ENCODE measurements at places on chromosomes 16 and 17.

DNA sequence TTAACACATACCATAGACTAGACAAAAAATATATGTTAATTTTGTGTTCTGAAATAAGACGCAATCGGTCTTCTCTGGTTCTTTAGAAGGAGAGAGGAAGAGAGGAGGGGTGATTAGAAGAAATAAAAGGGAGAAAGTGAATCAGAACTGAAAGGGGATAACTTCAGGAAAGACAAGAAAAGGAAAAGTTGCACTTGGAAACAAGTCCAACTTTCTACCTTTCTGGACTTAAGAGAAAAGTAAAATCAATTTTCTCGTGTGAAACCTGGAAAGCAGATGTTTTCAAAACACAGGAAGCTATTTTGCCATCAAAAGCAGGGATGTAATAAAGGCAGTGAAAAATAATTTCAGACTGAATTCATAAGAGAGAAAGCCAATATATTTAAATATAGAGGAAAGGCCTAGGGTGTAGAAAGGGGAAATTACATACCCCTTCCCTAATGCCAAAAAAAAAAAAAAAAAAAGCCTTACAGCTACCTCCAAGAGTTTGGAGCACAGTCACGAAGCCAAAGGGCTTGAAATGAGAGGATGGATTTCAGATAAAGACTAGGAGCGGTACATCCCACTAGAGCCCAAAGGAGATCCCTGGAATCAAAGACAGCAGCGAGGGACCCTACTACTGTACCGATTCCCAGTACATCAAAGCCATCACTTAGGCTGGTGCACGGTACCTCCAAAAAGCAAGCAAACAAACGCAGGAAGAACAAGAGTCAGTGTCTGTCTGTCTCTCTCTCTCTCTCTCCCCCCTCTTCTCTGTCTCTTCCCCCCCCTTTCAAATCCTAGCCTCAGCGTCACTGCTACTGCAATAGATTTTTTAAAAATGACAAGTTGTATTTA, 12.1 kb upstream of the ZFHX3 start:
- no peak overlapping the region for H3K27ac ChIP-seq
- DNase-seq = no peak
- H3K4me1 ChIP-seq = peaks cover 10% of the 10 kb centered on the region
- peak overlapping the region; percentile 77 for H3K4me3 ChIP-seq

DNA sequence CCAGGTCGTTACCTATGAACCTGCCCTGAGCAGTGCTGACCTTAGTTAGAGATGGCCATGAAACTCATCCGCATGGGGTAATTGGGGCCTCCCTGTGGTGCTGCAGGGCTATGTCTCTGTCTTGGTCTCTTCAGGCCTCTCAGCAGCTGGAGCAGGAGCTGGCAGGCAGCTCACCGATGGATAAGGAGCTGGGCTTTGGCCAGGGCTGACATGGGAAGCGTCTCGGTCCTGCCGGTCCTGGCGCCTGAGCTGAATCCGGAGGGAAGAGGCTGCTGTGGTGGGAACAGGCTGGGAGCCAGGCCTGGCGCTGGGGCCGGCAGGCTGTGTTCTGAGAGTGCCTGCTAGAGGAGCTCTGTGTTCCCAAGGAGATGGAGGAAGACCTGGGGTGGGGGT, 10.1 kb downstream of the IL32 start:
- peaks cover 76% of the 10 kb centered on the region for H3K4me1 ChIP-seq
- H3K27ac ChIP-seq = peak overlapping the region; percentile 99
- H3K4me3 ChIP-seq = peak overlapping the region; percentile 80
- no peak for DNase-seq
- peaks cover 38% of the 10 kb centered on the region for H3K36me3 ChIP-seq

DNA sequence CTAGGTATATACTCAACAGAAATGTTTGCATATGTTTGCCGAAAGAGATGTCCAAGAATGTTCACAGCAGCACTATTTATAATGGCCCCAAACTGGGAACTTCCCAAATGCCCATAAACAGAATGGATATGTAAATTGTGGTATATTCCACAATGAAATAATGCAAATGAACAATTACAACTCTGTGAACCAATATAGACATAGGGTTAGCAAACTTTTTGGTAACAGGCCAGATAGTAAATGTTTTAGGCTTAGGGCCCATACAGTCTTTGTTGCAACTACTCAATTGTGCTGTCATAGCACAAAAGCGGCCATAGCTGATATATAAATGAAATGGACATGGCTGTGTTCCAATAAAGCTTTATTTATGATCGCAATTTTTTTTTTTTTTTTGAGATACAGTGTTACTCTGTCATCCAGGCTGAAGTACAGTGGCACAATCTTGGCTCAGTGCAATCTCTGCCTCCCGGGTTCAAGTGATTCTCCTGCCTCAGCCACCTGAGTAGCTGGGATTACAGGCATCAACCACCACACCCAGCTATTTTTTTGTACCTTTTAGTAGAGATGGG, 16.5 kb downstream of the XYLT1 start:
- H3K4me3 ChIP-seq = no peak overlapping the region
- DNase-seq = no peak
- peaks cover 14% of the 10 kb centered on the region for H3K36me3 ChIP-seq

GRCh38 chr17:45136846-45137560, 1.5 kb downstream of the ACBD4 start:
- peak overlapping the region; percentile 85 for H3K4me3 ChIP-seq
- no peaks in the 10 kb centered on the region for H3K27me3 ChIP-seq
- H3K36me3 ChIP-seq = peaks cover 17% of the 10 kb centered on the region

DNA sequence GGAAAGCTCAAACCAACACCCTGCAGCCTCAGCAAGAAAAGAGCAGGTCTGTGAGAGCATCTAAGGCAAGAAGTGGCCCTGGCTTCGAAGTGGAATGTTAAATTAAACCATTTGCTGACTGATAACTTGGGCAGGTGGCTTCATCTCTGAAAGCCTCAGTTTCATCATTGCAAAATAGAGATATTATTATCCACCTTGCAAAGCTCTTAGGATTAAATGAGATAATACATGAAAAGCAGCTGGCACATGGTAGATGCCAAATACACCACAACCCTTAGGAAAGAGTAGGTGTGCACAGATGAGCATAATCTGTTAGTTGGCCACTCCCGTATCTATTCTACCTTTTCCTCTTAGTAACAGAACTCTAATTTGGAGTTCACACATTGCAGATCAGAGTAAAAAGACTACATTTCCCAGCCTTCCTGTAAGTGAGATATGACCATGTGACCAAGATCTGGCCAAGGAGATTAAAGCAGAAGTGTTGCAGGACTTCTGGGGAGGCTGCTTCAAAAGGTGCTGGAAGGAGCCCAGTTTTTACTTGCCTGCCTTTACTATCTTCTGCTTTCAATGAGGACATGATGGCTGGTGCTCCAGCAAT, 288.7 kb downstream of the SOX9 start:
- no peak overlapping the region for H3K4me3 ChIP-seq
- no peak overlapping the region for H3K27ac ChIP-seq
- no peaks in the 10 kb centered on the region for H3K4me1 ChIP-seq
- H3K36me3 ChIP-seq = no peaks in the 10 kb centered on the region
- no peak for DNase-seq

- no peak for DNase-seq
- no peak overlapping the region for H3K4me3 ChIP-seq
- H3K27me3 ChIP-seq = peaks cover 13% of the 10 kb centered on the region
- no peaks in the 10 kb centered on the region for H3K36me3 ChIP-seq
- H3K27ac ChIP-seq = no peak overlapping the region
- H3K4me1 ChIP-seq = no peaks in the 10 kb centered on the region
Measured at GRCh38 chr17:49021095-49021767, 24.0 kb downstream of the IGF2BP1 start.

DNA sequence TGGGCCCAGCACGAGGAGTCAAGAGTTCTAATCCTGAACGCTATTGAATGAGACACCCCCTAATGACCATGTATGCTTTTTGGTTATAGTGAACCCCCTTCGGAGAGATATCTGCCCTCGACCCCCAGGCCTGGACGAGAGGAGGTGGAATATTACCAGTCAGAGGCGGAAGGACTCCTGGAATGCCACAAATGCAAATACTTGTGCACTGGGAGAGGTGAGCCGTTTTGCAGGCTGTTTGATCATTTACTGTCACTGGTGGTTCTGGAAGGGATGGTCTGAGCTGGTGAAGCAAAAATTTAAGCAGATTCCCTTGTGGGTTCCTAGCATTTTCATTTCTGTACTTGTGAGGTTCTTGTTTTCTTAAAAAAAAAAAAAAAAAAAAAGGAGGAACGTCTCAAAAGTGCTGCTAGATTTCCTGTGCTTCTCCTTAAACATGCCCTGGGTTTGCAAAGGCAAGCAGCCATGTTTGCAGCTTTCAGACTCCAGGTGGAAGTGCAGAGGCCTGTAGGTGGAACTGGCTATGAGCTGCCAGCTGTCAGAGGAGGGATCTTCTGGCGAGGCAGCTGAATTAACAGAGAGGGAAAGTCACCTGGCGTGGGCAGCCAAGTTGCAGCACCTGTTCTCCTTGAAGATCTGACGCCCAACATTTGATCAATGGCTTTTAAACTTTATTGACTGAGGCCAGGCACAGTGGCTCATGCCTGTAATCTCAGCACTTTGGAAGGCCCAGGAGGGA, 3.5 kb downstream of the MARVELD3 start:
- no peaks in the 10 kb centered on the region for H3K4me1 ChIP-seq
- H3K36me3 ChIP-seq = no peaks in the 10 kb centered on the region
- H3K27me3 ChIP-seq = no peaks in the 10 kb centered on the region
- H3K27ac ChIP-seq = no peak overlapping the region
- DNase-seq = no peak

- H3K4me3 ChIP-seq = no peak overlapping the region
- no peak overlapping the region for H3K27ac ChIP-seq
- DNase-seq = no peak
- H3K36me3 ChIP-seq = no peaks in the 10 kb centered on the region
- no peaks in the 10 kb centered on the region for H3K27me3 ChIP-seq
Measured at GRCh38 chr17:70278844-70279462, 109.6 kb downstream of the KCNJ2 start.

DNA sequence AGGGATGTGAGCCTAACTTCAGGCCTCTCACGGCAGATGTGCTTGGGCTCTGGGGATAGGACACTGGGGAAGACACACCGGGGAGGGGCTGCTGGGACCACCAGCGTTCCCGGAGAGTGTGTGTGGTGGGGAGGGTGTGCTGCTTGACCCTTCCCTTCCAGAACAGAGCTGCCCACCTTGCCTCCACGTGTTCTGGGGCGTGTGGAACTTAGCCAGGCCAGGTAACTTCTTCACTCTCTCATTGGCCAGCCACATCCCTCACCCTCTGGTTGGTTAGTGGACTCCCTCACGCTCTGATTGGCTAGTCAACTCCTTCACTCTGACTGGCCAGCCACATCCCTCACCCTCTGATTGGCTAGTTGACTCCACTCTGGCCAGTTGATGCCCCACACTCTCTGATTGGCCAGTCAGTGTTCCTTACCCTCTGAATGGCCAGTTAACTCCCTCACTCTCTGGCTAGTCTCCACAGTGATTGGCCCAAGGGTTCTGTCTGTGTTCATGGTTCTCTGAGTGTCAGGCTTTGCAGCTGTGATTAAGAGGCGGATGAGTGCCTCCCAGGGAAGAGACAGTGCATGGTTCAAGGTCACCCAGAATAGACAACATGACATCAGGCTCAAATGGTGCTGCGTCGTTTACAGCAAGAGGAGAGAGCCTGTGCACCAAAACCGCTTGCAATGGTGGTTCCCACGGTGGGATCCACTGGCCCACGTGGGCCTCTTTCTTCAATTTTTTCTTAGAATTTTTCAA, 10.0 kb downstream of the TMEM235 start:
- H3K4me3 ChIP-seq = no peak overlapping the region
- peaks cover 11% of the 10 kb centered on the region for H3K4me1 ChIP-seq
- H3K36me3 ChIP-seq = peaks cover 4% of the 10 kb centered on the region
- no peaks in the 10 kb centered on the region for H3K27me3 ChIP-seq

DNA sequence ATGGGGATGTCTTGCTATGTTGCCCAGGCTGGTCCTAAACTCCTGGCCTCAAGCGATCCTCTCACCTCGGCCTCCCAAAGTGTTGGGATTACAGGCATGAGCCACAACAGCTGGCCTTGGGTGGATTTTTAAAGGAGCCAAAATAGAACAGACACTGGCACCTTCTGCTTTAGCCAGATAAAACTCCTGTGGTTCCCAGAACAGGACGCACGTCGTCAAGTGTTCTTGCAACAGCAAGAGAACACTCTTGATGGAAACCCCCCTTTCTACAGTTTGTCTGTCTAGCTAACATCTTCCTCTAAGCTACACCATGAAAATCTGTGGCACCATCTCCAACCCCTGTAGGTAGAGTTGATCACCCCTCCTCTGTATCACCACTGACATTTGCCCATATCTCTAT, 122.6 kb downstream of the NPIPB5 start:
- H3K36me3 ChIP-seq = no peaks in the 10 kb centered on the region
- H3K4me3 ChIP-seq = no peak overlapping the region
- no peak overlapping the region for H3K27ac ChIP-seq
- DNase-seq = no peak
- H3K27me3 ChIP-seq = peaks cover 19% of the 10 kb centered on the region

GRCh38 chr16:24344784-24345183, 88.6 kb downstream of the CACNG3 start:
- no peaks in the 10 kb centered on the region for H3K36me3 ChIP-seq
- H3K4me1 ChIP-seq = no peaks in the 10 kb centered on the region
- H3K27me3 ChIP-seq = peaks cover 49% of the 10 kb centered on the region
- DNase-seq = no peak
- no peak overlapping the region for H3K27ac ChIP-seq
- no peak overlapping the region for H3K4me3 ChIP-seq

- DNase-seq = no peak
- H3K27me3 ChIP-seq = peaks cover 12% of the 10 kb centered on the region
- H3K36me3 ChIP-seq = no peaks in the 10 kb centered on the region
- H3K27ac ChIP-seq = no peak overlapping the region
- no peak overlapping the region for H3K4me3 ChIP-seq
Measured at GRCh38 chr16:54473226-54473993, 186.8 kb upstream of the IRX3 start.

- H3K27ac ChIP-seq = no peak overlapping the region
- no peaks in the 10 kb centered on the region for H3K27me3 ChIP-seq
- H3K4me3 ChIP-seq = no peak overlapping the region
- DNase-seq = no peak
Measured at GRCh38 chr17:62687997-62688396, 60.5 kb downstream of the MRC2 start.

GRCh38 chr16:2005646-2006045, 4.0 kb downstream of the ZNF598 start:
- DNase-seq = no peak
- peak overlapping the region; percentile 81 for H3K27ac ChIP-seq
- no peaks in the 10 kb centered on the region for H3K27me3 ChIP-seq

DNA sequence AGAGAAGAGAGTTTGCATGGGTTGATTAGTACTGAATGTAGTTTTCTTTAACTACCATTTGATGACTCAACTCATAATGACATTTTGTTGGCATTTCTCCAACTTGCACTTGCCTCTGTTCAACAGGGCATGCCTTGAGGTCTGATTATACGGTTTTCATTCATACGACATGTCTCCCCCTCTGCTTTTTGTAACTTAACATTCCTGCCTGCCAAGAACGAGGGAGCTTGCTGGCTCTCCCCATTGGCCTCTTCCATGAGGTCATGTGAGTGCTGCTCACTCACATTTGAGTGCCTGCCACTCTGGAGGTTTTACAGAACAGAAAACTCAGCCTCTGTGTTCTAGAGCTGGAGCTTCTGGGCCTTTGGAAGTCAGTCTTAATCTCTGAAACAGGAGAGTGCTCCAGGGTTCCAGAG, 19.7 kb downstream of the MAP2K6 start:
- H3K36me3 ChIP-seq = peaks cover 4% of the 10 kb centered on the region
- H3K27me3 ChIP-seq = no peaks in the 10 kb centered on the region
- H3K27ac ChIP-seq = no peak overlapping the region
